ENCODE measurements at places on chromosomes 16 and 17. TPM values are rescaled to one million over a fixed set of nuclear protein-coding genes. Genes with fewer than 3 reads are reported as not detected.

GRCh38 chr16:88318051-88318450, 64.7 kb upstream of the ZNF469 start:
- ATAC-seq: no peak

- ATAC-seq: no peak
Measured at GRCh38 chr16:30132591-30132990, 9.6 kb upstream of the MAPK3 start.

DNA sequence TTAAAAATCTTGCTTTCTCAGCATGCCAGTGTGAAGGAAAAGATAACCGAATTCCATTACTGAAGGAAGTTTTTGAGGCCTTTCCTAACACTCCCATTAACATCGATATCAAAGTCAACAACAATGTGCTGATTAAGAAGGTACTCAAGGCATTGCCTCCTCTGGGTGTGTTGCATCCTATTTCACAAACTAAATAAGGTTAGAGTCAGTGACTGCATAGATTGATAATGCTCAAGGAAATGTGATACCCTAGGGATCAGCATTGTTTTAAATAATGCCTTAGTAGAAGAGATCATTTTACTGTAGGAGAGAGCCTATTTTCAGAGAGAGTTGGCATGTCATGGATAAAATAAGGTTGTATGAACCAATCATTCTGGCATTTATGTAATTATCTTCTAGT, 36.8 kb downstream of the GDPD1 start:
- ATAC-seq: no peak

- ATAC-seq: no peak
Measured at GRCh38 chr17:60522889-60523626, 3.0 kb downstream of the APPBP2 start.

The GINS3 gene
- 13.7 TPM for total RNA-seq

The GDPD1 gene
- 0.96 TPM for total RNA-seq

Measured in esophagus mucosa (tissue), 1 donor.